ENCODE measurements at places on chromosomes 3 and 15. TPM values are rescaled to one million over a fixed set of nuclear protein-coding genes. Genes with fewer than 3 reads are reported as not detected.

GRCh38 chr15:69854001-69854400 is 243.7 kb downstream of the TLE3 start:
- H3K27ac ChIP-seq, result no peak overlapping the region
- no peaks in the 10 kb centered on the region for H3K36me3 ChIP-seq
- no peak for DNase-seq
- H3K27me3 ChIP-seq, result peaks cover 7% of the 10 kb centered on the region

Gene NLGN1
- total RNA-seq, result not detected

GRCh38 chr3:70392227-70392626 is 79.8 kb upstream of the MDFIC2 start:
- H3K4me3 ChIP-seq, result no peak overlapping the region
- H3K27ac ChIP-seq, result no peak overlapping the region
- H3K4me1 ChIP-seq, result no peaks in the 10 kb centered on the region
- H3K36me3 ChIP-seq, result no peaks in the 10 kb centered on the region
- DNase-seq, result no peak

DNA sequence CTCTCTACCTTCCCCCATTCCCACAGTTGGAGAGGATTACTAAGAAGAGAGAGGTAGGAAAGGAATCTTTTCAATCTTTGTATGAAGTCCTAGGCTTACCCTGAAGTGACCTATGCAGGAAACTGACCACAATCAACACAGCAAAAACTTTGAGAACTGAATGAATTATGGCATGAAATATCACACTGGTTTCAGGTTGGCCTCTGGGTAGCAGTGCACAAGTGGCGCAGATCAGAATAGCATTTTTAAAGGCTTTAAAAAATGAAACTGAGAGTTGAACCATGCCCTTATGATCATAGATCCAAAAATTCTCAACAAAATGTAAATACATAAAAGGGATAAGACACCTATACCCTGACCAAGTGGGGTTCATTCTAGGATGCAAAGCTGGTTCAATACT is 198.9 kb downstream of the CPNE4 start:
- H3K27me3 ChIP-seq, result no peaks in the 10 kb centered on the region
- no peaks in the 10 kb centered on the region for H3K36me3 ChIP-seq
- no peaks in the 10 kb centered on the region for H3K4me1 ChIP-seq
- DNase-seq, result no peak
- H3K4me3 ChIP-seq, result no peak overlapping the region

GRCh38 chr3:194198938-194199337 is 63.0 kb downstream of the HES1 start:
- H3K4me3 ChIP-seq, result no peak overlapping the region
- peaks cover 2% of the 10 kb centered on the region for H3K36me3 ChIP-seq
- no peak for DNase-seq
- no peak overlapping the region for H3K27ac ChIP-seq

GRCh38 chr15:53872410-53872809 is 105.8 kb upstream of the UNC13C start:
- no peak overlapping the region for H3K27ac ChIP-seq
- H3K4me1 ChIP-seq, result no peaks in the 10 kb centered on the region
- no peak overlapping the region for H3K4me3 ChIP-seq

DNA sequence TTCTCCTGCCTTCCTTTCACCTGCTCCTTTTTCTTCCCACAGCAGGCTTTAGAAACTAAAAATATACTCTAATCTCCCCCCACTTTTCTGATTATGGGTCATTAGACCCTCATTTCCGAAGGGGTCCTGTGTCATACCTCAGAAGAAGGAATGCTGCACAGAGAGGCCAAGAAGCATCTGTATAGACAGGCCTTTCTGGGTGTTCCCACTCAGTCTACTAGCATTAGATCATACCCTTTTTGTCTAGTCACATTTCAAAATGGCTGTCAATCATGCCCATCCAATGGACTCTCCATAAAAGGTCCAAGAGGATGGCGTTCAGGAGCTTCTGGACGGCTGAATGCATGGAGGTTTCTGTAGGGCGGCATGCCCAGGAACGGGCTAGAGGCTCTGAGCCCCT is 192.2 kb downstream of the SUCLG2 start:
- H3K27me3 ChIP-seq, result no peaks in the 10 kb centered on the region
- no peak overlapping the region for H3K4me3 ChIP-seq
- DNase-seq, result no peak
- no peak overlapping the region for H3K27ac ChIP-seq
- peaks cover 29% of the 10 kb centered on the region for H3K36me3 ChIP-seq
- H3K4me1 ChIP-seq, result peaks cover 2% of the 10 kb centered on the region

- no peak for DNase-seq
- H3K4me1 ChIP-seq, result peaks cover 22% of the 10 kb centered on the region
- no peak overlapping the region for H3K4me3 ChIP-seq
- no peaks in the 10 kb centered on the region for H3K27me3 ChIP-seq
Observed at GRCh38 chr15:50123861-50124557, 5.0 kb upstream of the ATP8B4 start.

Gene IL17RB
- total RNA-seq, result 0.31 TPM

GRCh38 chr3:178369006-178369405 is 167.2 kb upstream of the KCNMB2 start:
- H3K36me3 ChIP-seq, result no peaks in the 10 kb centered on the region
- H3K4me1 ChIP-seq, result no peaks in the 10 kb centered on the region
- H3K27ac ChIP-seq, result no peak overlapping the region

DNA sequence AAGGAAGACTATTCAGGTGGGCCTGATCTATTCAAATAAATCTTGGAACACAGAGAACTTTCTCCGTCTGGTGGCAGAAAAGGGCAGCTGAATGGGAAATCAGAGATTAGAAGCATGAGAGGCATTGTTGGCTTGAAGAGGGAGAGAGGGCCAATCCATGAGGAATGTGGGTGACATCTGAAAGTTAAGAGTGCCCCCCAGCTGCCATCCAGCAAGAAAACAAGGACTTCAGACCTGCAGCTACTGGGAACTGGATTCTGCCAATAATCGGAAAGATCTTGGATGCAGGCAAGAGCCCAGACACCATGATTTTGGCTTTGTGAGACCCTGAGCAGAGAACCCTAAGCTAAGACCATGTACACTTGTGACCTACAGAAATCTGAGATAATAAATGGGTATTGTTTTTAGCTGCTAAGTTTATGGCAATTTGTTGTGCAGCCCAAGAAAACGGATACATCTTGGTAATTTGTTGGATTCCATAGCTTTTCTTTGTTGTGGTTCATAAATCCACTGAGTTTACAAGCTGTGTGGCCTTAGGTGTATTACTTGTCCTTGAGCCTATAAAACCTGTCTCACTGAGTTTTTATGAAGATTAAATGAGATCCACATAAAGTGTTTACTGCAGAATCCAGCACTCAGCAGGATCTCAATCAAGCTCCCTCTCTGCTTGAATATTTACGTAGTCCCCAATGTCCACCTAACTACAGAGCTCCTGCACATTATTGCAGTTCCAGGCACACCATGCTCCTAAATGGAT is 82.1 kb upstream of the PRTG start:
- H3K27ac ChIP-seq, result no peak overlapping the region
- H3K27me3 ChIP-seq, result peaks cover 5% of the 10 kb centered on the region
- H3K36me3 ChIP-seq, result no peaks in the 10 kb centered on the region
- H3K4me1 ChIP-seq, result peaks cover 7% of the 10 kb centered on the region

Gene ARPP21
- total RNA-seq, result not detected

All from activated naive CD8-positive, alpha-beta T cell treated with anti-CD3 and anti-CD28 coated beads, Interleukin-2, amount 10 ng/mL, durations not matched to agents 7 days and 5 days (primary cell).